Activated CD8-positive, alpha-beta T cell treated with anti-CD3 and anti-CD28 coated beads, Interleukin-2, amount 10 ng/mL, durations not matched to agents 7 days and 5 days (primary cell): ENCODE measurements at places on chromosomes 6 and 20.

GRCh38 chr6:4210629-4211419 is 75.4 kb upstream of the ECI2 start:
- peak; percentile 68 for DNase-seq

- DNase-seq, result no peak
These were observed 24.3 kb downstream of the BMP6 start for GRCh38 chr6:7750197-7750596.

DNA sequence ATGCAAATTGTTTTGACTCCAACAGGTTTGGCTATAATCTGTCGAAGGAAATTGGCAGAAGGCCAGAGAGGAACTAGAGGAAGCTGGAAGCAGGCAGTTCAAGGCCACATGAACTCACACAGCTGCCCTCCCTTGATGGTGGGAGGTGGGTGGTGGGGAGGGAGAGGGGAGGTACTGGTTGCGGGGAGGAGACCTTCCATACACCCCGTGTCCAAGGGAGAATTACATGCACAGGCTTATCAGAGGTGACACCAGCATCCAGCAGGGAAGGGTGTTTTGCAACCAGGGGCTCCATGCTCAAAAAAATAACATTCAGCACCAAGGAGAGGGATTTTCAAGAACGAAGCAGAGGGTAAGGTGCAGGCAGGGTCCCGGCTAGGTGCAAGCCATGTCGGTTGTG is 9.1 kb downstream of the PRND start:
- DNase-seq, result no peak

- DNase-seq, result no peak
These were observed 8.8 kb downstream of the TRIM27 start for GRCh38 chr6:28914941-28915340.

- peak; percentile 35 for DNase-seq
These were observed 158.4 kb downstream of the GPX5 start for GRCh38 chr6:28683945-28684538.

DNA sequence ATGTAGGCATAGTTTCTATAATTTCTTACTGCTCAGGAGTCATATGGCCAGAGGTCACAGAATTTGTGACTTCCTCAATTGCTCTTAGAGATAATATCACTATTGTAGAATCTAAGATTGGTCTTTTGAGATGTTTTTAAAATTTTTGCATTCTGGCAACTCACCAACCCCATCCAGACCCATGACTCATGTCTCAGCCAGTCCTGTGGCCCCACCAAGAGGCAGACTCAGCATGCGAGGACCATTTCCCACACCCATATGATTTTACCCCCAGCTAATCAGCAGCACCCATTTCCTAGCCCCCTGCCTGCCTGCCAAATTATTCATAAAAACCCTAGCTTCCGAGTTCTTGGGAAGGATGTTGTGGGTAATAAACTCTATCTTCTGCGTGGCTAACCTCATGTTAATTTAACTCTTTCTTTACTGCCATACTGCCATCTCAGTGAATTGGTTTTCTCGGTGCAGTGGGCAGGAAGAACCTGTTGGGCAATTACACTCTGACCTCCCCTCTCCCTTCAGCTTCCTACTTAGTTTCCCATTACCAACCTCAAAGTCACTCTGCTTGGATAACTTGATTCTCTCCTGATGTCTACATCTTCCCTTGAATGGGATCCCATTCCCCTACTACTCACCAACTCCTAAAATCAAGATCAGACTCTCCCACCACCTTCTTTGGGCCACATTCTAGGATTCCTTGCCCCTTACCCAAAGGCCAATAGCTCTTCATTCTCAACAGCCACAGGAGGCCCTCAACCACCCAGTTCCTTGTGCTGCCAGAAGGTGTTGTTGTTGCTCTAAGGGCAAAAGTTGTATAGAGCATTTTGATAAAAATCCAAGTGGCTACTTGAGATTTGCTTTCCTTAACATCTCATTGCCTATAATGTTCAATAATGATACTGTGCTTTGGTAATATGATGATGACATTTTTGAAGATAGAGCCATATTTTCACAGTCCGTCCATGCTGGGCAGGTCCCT is 16.2 kb upstream of the IYD start:
- DNase-seq, result no peak

DNA sequence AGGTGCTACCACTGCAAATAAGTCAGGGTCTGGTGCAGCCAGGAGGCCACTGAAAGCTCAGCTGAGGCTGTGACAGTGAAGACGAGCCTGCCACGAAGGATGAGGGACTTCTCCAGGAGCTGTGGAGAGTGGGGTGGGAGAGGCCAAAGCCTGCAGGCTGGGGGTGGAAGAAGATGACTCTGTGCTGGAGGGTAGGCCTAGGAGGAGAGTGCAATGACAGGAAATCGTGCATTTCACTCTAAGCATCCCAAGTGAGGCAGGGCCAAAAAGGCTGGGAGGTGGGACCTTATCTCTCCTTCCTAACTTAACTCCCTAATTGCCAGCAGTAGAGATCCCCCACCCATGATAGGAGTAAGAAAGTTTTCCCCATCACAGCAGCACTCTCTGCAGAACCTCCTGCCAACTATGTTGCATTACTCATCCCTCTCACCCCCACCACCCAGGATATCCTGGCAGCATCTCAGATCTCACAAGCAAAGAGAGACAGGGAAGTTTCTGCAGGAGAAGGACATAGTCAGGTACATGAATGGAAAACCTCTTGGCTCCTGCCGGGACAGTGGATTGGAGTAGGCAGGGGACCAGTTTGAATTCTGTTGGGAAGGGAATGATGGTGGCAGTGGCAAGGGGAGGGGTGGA is 466.2 kb downstream of the CDH26 start:
- no peak for DNase-seq

DNA sequence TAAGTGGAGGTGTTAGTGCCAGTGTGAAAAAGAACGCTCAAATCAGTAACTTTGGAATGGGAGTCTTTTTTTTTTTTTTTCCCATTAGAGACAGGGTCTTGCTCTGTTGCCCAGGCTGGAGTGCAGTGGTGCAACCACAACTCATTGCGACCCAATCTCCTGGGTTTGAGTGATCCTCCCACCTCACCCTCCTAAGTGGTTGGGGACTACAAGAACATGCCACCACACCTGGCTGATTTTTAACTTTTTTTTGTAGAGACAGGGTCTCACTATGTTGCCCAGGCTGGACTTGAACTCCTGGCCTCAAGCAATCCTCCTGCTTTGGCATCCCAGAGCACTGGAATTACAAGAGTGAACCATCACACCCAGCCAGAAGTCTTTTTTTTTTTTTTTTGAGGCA is 19.7 kb downstream of the LATS1 start:
- DNase-seq, result no peak

DNA sequence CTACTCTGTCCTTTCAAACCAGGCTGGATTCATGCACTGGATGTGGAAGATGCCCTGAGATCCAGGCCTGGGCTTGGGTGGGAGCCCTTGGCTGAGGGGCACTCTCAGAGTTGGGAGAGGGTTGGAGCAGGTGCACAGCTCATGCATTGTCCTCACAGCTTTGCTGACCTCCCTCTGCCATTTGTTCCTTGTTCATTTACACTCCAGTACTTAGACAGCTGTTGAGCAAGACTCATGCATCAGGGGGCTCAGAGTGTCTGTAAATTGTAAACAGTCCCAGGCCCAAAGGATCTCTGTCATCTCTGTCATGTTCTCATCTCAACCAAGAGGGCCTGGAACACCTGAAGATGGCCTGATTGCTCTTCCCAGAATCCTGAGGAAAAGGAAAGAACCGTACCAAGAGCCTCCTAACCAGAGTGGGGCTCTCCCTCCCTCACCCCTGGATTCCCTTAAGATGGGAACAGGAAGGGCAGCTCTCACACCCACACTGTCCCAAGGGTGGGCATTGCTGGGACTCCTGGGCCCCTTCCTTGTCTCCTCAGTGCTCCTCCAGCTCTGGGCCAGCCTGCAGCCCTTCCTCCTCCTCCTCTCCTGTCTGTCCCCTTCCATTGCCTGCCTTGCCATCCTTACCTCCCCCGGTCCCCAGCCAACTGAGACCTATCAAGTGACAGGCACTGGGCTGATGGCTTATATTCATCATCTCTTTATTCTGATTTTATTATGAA is 132.9 kb downstream of the FOXO3 start:
- no peak for DNase-seq

- DNase-seq, result no peak
These were observed 29.1 kb downstream of the RSPO3 start for GRCh38 chr6:127147534-127147933.

DNA sequence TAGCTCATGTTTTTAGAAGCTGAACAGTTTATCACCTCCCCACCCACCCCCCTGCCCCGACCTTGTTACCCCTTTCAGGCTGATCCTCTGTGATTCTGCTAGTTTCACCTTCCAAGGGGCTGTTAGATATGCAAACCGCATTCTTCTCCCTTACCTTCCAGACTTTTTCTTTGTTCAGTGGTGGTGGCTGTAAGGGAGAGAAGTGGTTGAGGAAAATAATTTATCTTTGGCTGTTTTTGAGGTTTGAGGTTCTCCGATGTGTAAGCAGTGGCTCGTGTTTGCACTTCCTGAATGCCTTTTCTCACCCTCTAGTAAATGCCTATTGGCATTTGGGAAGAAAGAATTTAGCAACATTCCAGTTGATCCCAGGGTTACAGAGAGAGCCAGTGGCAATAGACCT is 69.4 kb upstream of the KCNG1 start:
- no peak for DNase-seq

DNA sequence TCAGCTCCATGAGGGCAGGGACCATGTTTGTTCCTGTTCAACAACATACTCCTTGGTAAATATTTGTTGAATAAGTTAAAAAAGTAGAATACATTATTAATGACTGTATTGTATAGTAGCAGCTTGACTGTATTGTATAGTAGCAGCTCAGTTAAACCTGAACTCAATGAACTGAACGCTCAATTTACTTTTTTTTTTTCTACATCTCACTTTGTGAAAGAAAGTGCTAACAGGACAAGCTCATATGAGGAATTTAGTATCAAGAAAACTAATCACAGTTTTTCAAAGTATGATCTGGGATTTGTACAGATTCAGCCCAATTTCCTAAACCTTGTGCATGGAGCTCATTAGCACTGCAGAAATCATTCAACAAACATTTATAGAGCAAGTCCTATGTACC is 38.8 kb upstream of the NR2E1 start:
- no peak for DNase-seq

GRCh38 chr6:147401779-147402178 is 106.7 kb upstream of the SAMD5 start:
- DNase-seq, result no peak

- no peak for DNase-seq
These were observed 63.0 kb downstream of the FAM229B start for GRCh38 chr6:112150363-112150762.

DNA sequence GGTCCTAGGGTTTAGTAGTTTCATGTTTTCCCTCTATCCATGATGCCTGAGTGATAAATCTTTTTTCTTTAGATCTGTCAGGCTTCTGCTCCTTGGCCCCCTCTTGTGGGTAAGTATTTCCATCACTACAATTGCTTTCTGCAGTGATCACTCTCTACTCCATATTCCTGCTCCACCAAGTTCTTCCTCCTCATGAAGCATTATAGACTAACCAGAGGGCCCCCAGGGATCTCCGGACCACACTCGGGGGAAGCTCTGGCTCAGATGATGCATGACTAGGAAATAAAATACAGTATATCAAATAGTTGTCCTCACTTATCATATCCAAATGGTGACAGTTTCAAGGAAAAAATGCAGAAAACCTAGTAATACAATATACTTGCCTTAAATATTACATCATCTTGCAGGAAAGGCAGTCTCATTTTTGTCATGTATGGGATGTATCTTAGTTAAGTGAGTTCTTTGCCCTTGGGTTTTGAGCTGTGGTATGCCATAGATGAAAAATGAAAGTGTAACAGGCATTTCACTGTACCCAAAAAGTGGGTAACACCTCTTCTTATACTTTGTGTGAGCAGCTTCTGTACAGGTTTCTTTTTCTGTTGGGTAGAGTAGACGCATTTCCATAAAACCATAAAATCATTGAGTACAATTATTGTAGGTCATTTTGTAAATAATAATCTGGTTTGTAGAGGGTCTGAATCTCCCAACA is 200.9 kb upstream of the EYA4 start:
- DNase-seq, result no peak

DNA sequence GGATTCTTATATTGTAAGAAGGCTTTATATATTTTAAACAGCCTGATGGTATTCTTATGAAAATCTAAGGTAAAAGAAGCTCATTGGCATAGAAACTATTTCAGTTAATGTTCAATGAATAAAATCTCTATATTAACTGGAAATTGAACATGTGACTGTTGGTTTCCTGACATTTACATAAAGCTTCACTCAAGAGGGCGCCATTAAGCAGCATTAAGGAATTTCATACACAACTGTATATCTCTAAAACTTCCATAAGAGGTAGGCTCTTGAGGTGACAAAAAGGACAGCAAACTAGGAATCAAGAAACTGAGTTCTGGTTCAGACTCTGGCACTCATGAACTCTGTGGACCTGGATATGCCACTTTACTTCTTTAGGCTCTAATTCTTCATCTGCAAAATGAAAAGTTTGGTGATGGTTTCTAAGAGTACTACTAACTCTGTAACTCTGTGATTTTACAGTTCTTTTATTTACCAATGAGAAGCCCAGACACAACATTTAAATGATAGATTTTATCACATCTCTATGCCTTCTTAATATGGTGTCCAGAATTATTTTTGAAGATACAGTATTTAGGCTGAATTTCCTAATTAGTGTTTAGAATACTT is 147.5 kb downstream of the FLRT3 start:
- no peak for DNase-seq

- no peak for DNase-seq
These were observed 226.0 kb upstream of the TSHZ2 start for GRCh38 chr20:52746190-52746589.

GRCh38 chr6:163367497-163368183 is 46.9 kb upstream of the QKI start:
- DNase-seq, result no peak

GRCh38 chr6:24974182-24975171 is 38.7 kb upstream of the RIPOR2 start:
- DNase-seq, result no peak

GRCh38 chr20:8305449-8305978 is 173.4 kb downstream of the PLCB1 start:
- DNase-seq, result peak; percentile 81

- peak; percentile 58 for DNase-seq
These were observed 68.5 kb downstream of the MAP3K5 start for GRCh38 chr6:136723780-136724179.

GRCh38 chr6:36814249-36814648 is 25.0 kb downstream of the CPNE5 start:
- no peak for DNase-seq

DNA sequence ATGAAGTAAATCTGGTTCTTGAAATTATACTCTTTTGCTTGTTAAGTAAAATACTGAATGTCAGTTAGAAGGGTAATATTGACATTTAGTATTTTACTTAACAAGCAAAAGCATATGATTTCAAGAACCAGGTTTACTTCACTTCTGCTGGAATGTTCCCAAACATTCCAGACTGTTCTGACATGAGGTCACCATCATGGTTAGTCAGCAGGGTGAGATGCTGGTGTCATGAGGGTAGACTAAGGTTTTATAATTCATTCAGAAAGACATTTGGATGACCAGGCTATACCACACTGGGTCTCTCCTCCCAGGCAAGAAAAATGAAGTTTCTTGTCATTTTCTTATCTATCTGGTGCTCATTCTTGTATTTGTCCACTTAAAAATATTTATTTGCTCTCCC is 414.4 kb upstream of the MMS22L start:
- no peak for DNase-seq
